OCI-LY7 (cell line): ENCODE measurements at places on chromosomes 5 and 9.

DNA sequence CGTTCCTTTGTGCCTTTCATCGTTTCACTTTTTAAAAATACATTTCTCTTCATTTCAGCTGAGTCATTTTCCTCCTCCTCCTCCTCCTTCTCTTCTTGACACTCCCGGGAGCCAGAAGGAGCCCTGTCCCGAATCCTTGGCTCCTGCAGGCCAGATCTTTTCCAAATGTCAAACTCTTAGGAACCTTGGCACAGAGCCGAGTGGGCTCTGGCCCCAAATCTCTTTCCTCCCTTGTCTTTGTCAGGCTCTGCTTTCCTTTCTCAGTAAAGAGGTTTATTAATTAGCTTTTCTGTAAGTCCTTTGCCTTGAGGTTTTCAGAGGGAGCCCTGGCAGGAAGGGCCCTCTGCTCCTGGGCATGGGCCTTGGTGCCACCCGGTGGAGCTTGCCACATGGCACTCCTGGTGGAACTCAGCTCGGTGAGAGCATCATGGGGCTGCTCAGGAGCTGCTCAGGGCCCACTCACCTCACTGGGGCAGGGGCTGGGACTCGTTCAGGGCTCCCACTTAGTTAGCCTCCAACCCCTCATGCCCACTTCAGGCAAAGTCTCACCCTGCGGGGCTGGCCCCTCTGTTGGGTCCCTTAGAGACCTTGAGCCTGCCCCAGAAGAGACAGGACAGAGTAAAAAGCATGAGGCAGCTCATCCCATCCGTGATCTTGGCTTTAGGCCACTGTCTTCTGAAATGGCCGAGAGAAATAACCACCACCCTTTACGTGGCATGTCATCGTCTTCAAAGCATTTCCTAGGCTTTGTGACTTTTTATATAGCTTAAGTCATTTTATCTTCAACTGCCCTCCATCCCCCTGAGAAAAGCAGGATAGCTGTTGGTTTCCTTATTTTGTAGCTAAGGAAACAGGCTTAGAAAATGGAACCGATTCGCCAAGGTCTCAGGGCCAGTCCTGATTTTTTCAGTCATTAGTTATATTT, 17.1 kb downstream of the STC2 start:
- DNase-seq = no peak

GRCh38 chr9:104177003-104177611, 83.0 kb downstream of the SMC2 start:
- DNase-seq = peak; percentile 23

GRCh38 chr9:126694206-126695081, 80.7 kb downstream of the LMX1B start:
- no peak for DNase-seq

- DNase-seq = no peak
Measured at GRCh38 chr5:101673120-101673519, 623.0 kb downstream of the SLCO4C1 start.

GRCh38 chr9:72650206-72650605, 128.8 kb downstream of the TMC1 start:
- DNase-seq = no peak

- no peak for DNase-seq
Measured at GRCh38 chr9:119634006-119634405, 264.8 kb upstream of the BRINP1 start.

DNA sequence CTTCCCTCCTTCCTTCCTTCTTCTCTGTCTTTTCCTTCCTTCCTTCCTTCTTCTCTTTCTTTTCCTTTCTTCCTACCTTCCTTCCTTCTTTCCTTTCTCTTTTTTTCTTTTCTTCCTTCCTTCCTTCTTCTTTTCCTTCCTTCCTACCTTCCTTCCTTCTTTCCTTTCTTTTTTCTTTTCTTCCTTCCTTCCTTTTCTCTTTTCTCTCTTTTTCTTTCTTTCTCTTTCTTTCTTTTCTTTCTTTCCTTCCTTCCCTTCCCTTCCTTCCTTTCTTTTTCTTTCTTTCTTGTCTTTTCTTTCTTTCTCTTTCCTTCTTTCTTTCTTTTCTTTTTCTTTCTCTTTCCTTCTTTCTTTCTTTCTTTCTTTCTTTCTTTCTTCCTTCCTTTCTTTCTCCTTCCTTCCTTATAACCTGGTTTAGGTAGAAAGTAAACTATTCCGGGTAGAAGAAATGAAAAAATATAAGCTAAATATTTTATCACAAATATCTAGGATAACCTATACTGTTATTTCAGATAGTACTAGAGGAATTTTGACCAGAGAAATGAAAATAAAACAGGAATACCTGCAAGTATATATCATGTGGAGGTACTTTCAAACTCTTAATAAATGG, 1741.8 kb upstream of the CDH9 start:
- DNase-seq = no peak

DNA sequence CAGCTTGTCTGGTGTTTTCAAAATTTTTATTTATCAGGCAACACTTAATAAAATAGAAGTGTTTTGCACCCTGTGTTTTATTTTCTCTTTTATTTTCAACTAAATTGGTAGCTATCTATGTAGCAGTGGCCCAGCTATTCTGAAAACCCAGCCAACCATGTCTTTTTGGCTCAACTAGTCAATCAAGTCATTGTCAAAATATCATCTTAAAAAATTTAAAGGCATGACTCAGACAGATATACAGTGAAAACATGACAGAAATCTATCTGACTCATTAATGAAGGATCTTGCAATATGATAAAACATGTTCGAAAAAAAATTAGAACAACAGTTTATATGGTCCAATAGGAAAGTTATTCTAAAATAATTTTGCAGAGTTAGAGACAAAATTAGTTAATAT, 75.1 kb downstream of the HSD17B4 start:
- DNase-seq = no peak

DNA sequence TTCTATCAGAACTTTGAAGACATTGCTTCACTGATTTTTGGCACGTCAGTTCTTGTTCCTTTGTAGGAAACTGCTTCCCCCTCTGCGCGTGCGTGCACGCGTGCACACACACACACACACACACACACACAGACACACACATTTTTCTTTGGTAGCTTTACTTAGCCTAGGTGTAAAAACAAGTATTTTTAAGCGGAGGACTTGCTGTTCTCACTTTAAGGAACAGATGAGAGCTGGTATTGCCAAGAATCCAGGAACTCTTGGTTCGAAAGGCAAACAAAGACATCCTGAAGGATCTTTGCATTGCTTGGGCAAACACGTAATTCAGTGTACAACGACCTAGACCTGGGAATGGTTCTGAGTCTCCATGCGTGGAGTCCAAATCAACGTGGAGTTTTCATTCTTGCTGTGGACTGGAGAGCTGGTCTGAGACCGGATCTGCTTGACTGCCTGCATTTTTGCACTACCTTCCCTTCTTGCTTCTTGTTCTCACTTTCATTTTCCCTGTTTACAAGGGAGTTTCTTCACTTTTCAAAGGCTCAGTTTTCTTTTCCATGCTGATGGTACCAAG, 8.2 kb downstream of the TMEM268 start:
- DNase-seq = peak; percentile 37

DNA sequence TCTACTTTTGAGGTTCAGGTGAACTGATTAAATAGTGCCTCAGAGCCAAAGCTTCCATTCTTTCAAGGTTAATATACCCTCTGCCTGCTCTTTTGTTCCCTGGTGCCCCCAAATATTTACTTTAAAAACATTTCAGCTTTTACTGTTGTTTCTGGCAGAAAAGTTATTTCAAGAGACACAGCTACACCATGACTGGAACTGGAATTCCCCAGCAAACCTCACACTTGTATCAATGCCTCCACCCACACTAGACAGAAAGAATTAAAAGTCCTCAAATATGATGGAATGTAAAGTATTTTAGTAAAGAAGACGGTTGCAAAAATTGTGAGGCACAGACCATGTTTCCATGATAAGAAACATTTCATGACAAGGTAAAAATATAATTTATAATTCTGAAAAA, 720.2 kb upstream of the TYRP1 start:
- no peak for DNase-seq

DNA sequence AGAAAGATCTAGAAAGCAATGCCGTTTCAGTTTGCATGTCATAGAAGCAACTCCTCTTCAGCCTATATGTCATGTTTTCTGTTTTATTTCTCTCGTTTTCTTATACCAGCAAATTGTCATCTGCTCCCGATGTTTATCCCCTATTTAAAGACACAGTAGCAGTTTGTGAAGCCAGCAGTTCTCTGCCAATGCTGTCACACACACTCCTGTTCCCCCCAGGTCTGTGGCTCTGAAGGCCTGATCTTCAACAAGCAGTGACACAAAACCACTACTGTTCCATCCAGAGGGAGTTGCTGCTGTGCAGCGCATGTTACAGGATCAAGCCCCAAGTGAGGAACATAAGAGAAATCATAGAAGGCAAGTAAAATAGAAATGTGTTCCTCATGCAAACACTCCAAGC, 364.1 kb upstream of the SLC30A5 start:
- DNase-seq = no peak

GRCh38 chr9:34437006-34437925, 21.1 kb downstream of the FAM219A start:
- peak; percentile 76 for DNase-seq

GRCh38 chr5:67201897-67202549, 5.4 kb upstream of the CD180 start:
- DNase-seq = no peak

DNA sequence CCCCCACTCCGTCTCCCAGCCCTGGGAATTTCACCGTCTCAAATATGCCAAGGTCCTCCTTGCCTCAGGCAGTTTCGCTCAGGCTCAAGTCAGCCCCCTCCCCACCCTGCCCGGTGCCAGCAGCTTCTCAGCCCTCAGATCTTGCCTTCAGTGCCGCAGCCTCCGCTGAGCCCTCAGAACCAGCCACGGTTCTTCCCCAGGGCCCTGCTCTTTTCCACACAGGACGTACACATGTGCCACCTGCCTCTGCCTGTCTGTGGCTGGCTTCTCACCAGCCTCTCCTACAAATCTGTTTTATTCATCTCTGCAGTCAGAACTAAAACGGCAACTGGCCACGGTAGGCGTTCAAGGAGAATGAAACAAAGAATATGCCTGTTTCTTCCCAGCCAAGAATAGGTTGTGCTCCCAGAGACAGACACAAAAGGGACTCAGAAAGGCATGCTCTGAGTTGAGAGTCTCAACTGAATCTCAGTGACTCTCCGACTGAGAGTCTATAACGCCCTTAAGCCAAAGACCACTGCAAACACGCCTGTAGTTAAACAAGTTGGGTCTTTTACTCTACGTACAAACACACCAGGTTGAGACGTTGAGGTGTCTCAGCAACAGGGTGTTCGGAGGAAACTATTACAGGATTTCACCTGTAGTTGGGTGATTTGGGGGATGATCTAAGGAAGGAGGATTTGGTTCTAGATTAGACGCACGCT, 10.6 kb upstream of the GRIN1 start:
- DNase-seq = peak; percentile 65

- DNase-seq = no peak
Measured at GRCh38 chr5:76333571-76333970, 69.5 kb upstream of the IQGAP2 start.

DNA sequence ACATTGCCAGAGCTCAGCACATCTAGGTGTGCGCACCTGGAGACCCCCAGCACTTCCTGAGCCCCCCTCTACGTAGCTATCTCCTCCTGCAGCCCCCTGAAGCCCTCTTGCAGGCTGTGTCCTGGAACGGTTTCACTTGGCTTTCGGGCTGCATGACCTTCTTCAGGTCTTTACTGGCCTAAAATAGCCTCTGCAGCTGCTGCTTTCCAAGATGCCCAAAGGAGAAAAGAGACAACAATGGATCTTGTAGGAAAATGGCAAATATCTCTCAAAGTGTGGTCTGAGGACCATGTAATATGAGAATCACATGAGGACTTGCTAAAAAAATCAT, 6.6 kb upstream of the ERMP1 start:
- DNase-seq = no peak
